ENCODE measurements at places on chromosomes 6 and 20. TPM values are rescaled to one million over a fixed set of nuclear protein-coding genes. Genes with fewer than 3 reads are reported as not detected.

Gene APOBEC2
- total RNA-seq: not detected

Gene RNF182
- 2.3 TPM for total RNA-seq

Gene HLA-DPB1
- total RNA-seq: 4.9 TPM

Gene MOG
- total RNA-seq: not detected

Gene POU5F1
- not detected for total RNA-seq

Gene WFDC12
- total RNA-seq: not detected

Gene CDC40
- 18.2 TPM for total RNA-seq

Gene BTN1A1
- total RNA-seq: not detected

Gene TBXT
- total RNA-seq: not detected

Gene TAP2
- 5.0 TPM for total RNA-seq

Gene TM9SF4
- 62.6 TPM for total RNA-seq

Gene SFTA2
- not detected for total RNA-seq

Gene RUNX2
- total RNA-seq: 18.3 TPM

Gene LTB
- total RNA-seq: not detected

Gene OPRL1
- total RNA-seq: 0.88 TPM

Gene ANKEF1
- 0.72 TPM for total RNA-seq

Gene SLC22A16
- not detected for total RNA-seq

Gene HLA-DPA1
- not detected for total RNA-seq

Gene BMP7
- total RNA-seq: not detected

Gene RBM24
- 9.3 TPM for total RNA-seq

Gene EEF1A2
- 1.3 TPM for total RNA-seq

Gene SLCO4A1
- 6.6 TPM for total RNA-seq

Gene RHAG
- total RNA-seq: not detected

Gene NRN1
- total RNA-seq: not detected

Gene MAPK13
- total RNA-seq: 21.9 TPM

Gene SLC22A7
- not detected for total RNA-seq

Gene MAP7
- 1.1 TPM for total RNA-seq

Gene MAK
- not detected for total RNA-seq

Gene ABHD16B
- not detected for total RNA-seq

Gene KHDC1L
- not detected for total RNA-seq

Gene BTNL2
- total RNA-seq: not detected

Gene ADGRF5
- 0.22 TPM for total RNA-seq

Gene SLC24A3
- total RNA-seq: 0.44 TPM

Gene CST4
- not detected for total RNA-seq

Gene RPS18
- total RNA-seq: 1,400 TPM
